ENCODE measurements at places on chromosomes 7 and 10.

- DNase-seq, result no peak
Observed at GRCh38 chr10:102988404-102989314, 70.6 kb downstream of the CNNM2 start.

- DNase-seq, result no peak
Observed at GRCh38 chr7:101021703-101022102, 1.8 kb downstream of the MUC17 start.

GRCh38 chr7:98236355-98237185, 15.5 kb downstream of the TECPR1 start:
- DNase-seq, result no peak

DNA sequence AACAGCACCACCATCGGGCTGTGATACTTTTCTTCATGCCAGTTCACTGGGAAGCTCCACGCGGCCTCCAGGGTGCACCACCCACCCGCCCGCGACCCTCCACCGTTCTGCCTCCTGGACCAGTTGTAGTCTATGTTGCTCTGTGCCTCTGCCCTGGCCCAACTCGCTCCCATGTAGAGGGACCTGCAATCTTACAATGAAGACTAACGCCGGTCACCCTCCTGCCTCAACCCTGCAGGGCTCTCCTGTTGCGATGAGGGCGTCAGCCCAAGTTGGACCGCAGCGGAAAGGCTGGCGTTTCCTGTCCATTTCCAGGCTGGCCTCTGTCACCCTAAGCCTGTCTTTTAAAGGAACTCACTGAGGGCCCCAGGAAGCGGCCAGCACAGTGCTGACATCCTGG, 34.9 kb downstream of the IL15RA start:
- DNase-seq, result no peak

- DNase-seq, result no peak
Observed at GRCh38 chr7:156765901-156766656, 125.5 kb downstream of the RNF32 start.

GRCh38 chr7:84187087-84187805, 7.3 kb downstream of the SEMA3A start:
- no peak for DNase-seq

- DNase-seq, result no peak
Observed at GRCh38 chr7:72406820-72407403, 5.2 kb downstream of the CALN1 start.

- DNase-seq, result no peak
Observed at GRCh38 chr10:91120348-91120747, 100.1 kb upstream of the PCGF5 start.

- DNase-seq, result peak; percentile 51
Observed at GRCh38 chr10:102648889-102649796, 4.9 kb downstream of the TRIM8 start.

GRCh38 chr7:73308665-73309214, at the start of gene NSUN5:
TSS of gene NSUN5 (minus strand) at chr7:73308826. CDS start at chr7:73308790, 36 bp downstream.
- DNase-seq, result peak; percentile 92

- no peak for DNase-seq
Observed at GRCh38 chr10:7618461-7618860, 48.3 kb downstream of the ITIH5 start.

DNA sequence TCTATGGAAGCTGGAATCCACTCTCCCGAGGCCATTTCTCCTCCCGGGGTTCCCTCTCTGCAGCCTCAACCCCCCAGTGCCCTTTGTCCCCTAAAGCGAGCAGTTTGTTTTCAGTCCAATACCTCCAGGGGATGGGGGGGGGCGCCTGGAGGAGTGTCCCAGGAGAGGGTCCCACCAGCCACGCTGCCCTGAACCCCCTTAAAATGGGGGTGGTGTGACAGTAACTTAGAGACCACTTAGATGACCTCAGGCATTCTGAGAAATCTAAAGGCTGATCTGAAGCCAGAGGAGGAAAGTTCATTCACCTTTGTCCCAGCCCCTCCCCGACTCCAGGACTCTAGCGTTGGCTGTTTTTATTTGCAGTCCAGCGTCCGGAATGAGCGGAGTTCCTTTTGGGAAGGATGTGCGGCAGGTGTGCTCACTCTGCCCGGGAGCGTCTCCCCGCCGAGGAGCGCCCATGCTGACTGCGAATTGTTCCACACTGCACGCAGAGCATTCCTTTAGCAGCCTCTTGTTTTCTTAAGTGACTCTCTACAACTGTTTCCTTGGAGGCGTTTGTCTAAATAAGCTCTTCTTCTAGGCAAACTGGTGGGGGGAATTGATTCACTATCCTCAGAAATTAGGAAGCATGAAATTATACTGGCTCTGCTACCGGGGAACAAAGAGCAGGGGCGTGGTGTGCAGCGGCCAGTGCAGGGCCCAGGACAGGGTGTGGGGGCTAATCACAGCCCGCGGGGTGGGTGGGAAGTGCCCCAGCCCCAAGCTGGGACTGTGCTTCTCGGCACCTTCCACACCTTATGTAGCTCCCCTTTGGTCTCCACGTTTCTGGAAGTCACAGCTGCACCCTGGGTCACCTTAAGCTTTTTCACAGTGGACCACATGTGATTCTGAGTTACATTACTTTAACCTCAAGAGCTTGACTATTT, 46.3 kb downstream of the SYPL1 start:
- no peak for DNase-seq

GRCh38 chr7:1367501-1368183, 91.6 kb downstream of the MICALL2 start:
- no peak for DNase-seq

GRCh38 chr7:94414481-94414880, 19.8 kb downstream of the COL1A2 start:
- DNase-seq, result no peak

- DNase-seq, result peak; percentile 54
Observed at GRCh38 chr7:90211391-90212148, at the start of gene STEAP2. TSS of gene STEAP2 (plus strand) at chr7:90211740. CDS start at chr7:90225083, 13,343 bp downstream.

GRCh38 chr10:132506711-132507408, 30.7 kb upstream of the INPP5A start:
- DNase-seq, result no peak

GRCh38 chr7:7779888-7780287, 61.5 kb upstream of the RPA3 start:
- DNase-seq, result no peak

Measured in stimulated activated CD8-positive, alpha-beta memory T cell treated with anti-CD3 and anti-CD28 coated beads, Interleukin-4, amount 100 ng/mL, for 48 hours (primary cell).